Activated CD8-positive, alpha-beta memory T cell treated with anti-CD3 and anti-CD28 coated beads, Interleukin-2, amount 10 ng/mL, durations not matched to agents 7 days and 5 days (primary cell): ENCODE measurements at places on chromosomes 12 and 14. TPM values are rescaled to one million over a fixed set of nuclear protein-coding genes. Genes with fewer than 3 reads are reported as not detected.

- no peak overlapping the region for H3K27ac ChIP-seq
- DNase-seq: no peak
- no peak overlapping the region for H3K4me3 ChIP-seq
- no peaks in the 10 kb centered on the region for H3K36me3 ChIP-seq
Measured at GRCh38 chr12:69354556-69355187, 4.9 kb upstream of the YEATS4 start.

- DNase-seq: no peak
- peaks cover 15% of the 10 kb centered on the region for H3K4me1 ChIP-seq
- peaks cover 78% of the 10 kb centered on the region for H3K36me3 ChIP-seq
- H3K27me3 ChIP-seq: no peaks in the 10 kb centered on the region
Measured at GRCh38 chr12:110344657-110345056, 58.9 kb downstream of the ANAPC7 start.

DNA sequence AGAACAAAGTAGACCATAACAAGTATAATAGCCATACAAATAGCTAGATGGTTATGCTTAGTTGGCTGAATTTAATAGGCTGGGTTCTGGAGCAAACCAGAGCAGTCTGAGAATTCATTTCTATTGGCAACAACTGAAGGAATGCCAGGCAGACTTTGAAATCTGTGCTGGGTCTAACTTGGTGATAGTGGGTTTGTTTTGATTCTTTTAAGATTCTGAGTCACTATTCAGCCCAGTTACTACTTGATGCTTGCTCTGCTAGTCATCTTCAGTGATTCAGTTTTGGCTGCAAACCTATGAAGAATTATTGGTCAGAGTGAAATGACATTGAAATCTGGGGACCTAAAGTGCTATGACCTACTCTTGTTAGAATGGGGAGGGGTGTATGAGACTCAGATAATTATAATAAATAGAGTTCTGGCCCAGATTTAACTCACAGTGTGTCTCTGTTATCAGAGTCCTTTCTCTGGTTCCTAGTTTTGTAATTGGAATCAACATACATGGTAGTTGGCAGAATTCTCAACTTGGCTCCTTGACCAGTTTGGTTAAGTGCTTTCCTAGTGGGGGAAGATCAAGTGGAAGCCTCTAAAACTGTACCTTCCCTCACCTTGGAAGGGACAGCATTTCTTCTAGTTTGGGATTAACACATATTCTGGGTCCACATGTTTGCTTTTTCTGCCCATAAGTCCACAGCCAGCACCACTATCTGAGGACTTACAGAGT lies 43.5 kb downstream of the MNAT1 start:
- DNase-seq: no peak
- H3K27me3 ChIP-seq: no peaks in the 10 kb centered on the region
- peaks cover 8% of the 10 kb centered on the region for H3K4me1 ChIP-seq
- H3K4me3 ChIP-seq: no peak overlapping the region
- H3K27ac ChIP-seq: no peak overlapping the region

TMPRSS12 gene
- total RNA-seq: not detected

- no peaks in the 10 kb centered on the region for H3K4me1 ChIP-seq
- H3K36me3 ChIP-seq: no peaks in the 10 kb centered on the region
- no peak overlapping the region for H3K27ac ChIP-seq
- no peak overlapping the region for H3K4me3 ChIP-seq
Measured at GRCh38 chr12:131085125-131085815, 131.6 kb downstream of the ADGRD1 start.

DNA sequence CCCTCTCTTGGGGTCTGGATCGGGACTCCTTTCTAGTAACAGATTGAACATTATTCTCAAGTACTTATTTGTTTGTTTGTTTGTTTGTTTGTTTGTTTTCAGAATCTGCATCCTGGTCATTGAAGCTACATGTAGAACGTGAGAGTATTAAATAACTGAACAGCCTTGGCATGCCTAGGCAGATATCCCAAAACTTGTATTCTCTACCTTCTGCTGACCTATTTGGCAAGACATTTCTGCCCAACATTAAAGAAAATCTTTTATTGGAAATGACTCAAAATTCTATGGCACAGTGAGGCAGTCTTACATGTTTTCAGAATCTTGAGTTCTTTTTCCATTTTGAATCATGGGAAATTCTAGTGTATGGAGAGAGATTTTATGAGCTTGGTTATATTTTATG lies 165.1 kb upstream of the CNOT2 start:
- H3K36me3 ChIP-seq: no peaks in the 10 kb centered on the region
- H3K27me3 ChIP-seq: peaks cover 2% of the 10 kb centered on the region
- no peak overlapping the region for H3K4me3 ChIP-seq
- peaks cover 5% of the 10 kb centered on the region for H3K4me1 ChIP-seq

C12orf54 gene
- not detected for total RNA-seq

DNA sequence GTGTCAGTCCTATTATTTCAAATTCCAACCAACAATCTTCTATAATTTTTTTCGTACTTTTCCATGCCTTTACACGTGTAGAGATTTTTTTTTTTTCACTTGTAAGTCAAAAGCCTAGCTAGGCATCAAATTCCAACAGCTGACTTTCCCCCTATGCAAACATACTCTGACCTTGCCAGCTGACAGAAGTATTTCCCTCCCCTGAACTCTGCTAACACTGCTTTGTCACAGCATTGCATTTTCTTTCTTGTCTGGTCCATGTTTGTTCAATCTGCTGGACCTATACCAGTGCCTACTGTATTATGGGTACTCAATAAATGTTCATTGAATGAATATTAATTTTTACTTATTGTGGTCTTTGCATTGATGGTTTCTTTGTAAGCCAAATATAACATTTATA lies 435.3 kb upstream of the GARIN6 start:
- DNase-seq: no peak
- no peaks in the 10 kb centered on the region for H3K36me3 ChIP-seq
- no peak overlapping the region for H3K27ac ChIP-seq
- H3K4me1 ChIP-seq: no peaks in the 10 kb centered on the region

- H3K27ac ChIP-seq: no peak overlapping the region
- H3K4me3 ChIP-seq: no peak overlapping the region
- peaks cover 67% of the 10 kb centered on the region for H3K4me1 ChIP-seq
Measured at GRCh38 chr12:56676851-56677580, 11.1 kb downstream of the PTGES3 start.

NACA gene
- 803 TPM for total RNA-seq

DNA sequence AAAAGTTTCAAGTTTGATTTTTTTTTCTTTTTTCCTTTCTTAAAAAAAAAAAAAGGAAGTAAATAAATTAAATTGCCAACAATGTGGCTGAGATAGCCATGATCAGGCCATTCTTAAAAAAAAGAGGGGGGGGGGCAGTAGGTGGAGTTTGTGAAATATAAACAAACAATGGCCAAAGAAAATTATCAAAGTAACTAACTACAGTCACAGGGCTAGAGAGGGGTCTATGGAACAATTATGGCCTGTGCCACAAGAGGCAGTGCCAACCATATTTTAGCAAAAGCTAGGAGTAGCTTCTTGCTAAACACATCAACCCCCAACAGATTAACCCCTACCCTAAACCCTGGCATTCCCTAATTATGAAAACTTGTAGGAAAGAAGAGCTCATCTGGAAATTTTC lies 16.2 kb upstream of the SMARCC2 start:
- no peaks in the 10 kb centered on the region for H3K27me3 ChIP-seq
- DNase-seq: no peak
- H3K27ac ChIP-seq: no peak overlapping the region
- H3K36me3 ChIP-seq: peaks cover 35% of the 10 kb centered on the region
- no peak overlapping the region for H3K4me3 ChIP-seq

LLPH gene
- 35.3 TPM for total RNA-seq

DNA sequence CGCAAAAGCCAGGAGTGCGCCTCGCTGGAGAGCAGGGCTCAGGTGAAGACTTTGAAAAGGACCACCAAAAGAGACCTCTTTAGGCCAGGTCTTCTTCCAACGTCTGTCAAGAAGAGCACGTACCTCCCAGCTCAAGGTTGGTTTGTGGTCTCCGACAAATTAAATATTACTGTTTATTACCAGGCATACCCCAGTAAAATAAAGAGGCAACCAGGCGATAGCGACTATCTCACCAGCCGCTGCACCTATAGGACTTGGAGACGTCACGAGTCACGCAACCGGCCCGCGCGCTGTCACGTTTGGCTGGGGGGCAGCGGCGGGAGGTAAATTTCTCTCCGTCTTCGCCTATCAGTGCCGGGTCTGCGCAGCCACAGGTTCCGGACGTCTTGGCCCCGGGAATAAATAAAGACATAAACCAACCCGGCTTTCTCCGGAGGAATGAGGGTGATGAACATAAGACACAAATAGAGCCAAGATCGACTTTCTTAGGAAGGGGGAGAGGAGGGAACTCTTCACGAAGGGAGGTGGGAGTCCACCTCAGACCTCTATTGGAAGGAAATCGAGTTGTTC lies 2.0 kb upstream of the TBX5 start:
- H3K36me3 ChIP-seq: peaks cover 7% of the 10 kb centered on the region
- no peaks in the 10 kb centered on the region for H3K4me1 ChIP-seq

SYNDIG1L gene
- not detected for total RNA-seq

- H3K4me3 ChIP-seq: no peak overlapping the region
- no peak overlapping the region for H3K27ac ChIP-seq
- H3K36me3 ChIP-seq: peaks cover 50% of the 10 kb centered on the region
- DNase-seq: no peak
- H3K4me1 ChIP-seq: peaks cover 37% of the 10 kb centered on the region
Measured at GRCh38 chr14:71358209-71358931, 451.1 kb downstream of the PCNX1 start.
